ENCODE measurements at places on chromosomes 16 and 17. TPM values are rescaled to one million over a fixed set of nuclear protein-coding genes. Genes with fewer than 3 reads are reported as not detected.
A peak's percentile ranks its signal among the peaks of the same experiment; 100 is the strongest.

- no peak for DNase-seq
Measured at GRCh38 chr16:5505091-5505887, 407.7 kb upstream of the EEF2KMT start.

DNA sequence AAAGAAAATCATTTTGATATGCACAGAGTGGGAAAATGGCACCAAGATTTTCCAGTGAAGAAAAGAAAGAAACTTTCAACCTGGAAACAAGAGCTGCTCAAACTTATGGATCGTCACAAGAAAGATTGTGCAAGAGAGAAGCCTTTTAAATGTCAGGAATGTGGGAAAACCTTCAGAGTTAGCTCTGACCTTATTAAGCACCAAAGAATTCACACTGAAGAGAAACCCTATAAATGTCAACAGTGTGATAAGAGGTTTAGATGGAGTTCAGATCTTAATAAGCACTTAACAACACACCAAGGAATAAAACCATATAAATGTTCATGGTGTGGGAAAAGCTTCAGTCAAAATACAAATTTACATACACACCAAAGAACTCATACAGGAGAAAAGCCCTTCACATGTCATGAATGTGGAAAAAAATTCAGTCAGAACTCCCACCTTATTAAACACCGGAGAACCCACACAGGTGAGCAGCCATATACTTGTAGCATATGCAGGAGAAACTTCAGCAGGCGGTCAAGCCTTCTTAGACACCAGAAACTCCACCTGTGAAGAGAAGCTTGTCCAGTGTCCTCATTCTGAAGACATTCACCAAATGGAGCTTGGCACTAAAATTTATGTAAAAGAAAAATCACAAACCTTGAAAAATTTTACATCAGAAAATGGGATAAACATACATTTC, 12.2 kb downstream of the ZNF75A start:
- DNase-seq: no peak

- no peak for DNase-seq
Measured at GRCh38 chr16:65521633-65522328, 399.9 kb upstream of the CDH11 start.

- DNase-seq: no peak
Measured at GRCh38 chr16:81324808-81325207, 10.0 kb downstream of the GAN start.

DNA sequence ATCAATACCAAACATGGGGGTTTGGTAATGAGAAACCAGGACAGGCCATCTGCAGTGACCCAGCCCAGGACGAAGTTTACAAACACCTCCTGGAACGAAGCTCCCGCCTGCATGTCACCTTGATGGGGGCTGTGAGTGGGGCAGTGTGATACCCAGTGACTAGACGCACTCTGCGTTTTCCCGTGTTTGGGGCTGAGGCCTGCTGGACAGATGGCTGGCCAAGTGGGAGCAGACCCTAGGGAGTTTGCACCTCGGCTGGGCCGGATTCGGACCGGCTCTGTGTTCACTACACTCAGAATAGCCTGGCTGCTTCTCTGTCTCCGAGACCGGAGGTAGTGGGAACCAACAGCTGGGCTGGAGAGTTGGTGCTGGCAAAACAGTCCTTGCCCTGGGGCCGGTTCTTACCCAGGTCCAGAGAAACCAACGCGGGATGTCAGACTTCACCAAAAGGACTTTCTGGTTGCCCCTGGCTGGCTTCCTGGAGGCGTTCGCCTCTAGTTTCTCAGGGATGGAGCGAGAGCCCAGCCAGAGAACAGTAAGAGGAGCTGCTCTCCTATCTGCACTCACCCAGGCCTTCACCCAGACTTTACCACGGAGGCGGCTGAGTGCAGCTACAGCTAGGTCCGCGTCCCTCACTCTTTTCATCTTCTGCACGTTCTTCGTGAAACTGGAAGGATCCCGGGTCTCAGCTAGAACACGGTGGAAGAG, 20.4 kb downstream of the CARHSP1 start:
- no peak for DNase-seq

DNA sequence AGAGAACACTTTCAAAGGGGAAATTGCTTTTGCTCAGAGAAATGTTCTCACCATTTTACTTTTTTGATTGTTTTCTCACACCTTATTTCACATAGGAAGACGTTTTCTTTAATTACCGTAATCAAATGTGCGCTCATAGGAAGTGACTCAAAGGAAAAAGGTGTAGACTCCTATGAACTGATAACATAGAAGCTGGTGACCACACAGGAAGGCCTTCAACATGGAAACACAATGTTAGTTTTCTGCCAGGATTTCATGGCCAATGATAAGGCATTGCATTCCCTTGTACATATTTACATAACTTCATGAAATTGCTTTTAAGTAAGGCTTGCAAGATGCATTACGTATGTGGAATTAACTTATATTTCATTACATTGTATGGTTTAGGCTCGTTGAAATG, 40.9 kb upstream of the KCNJ16 start:
- DNase-seq: no peak

Gene CLEC3A
- not detected for total RNA-seq

DNA sequence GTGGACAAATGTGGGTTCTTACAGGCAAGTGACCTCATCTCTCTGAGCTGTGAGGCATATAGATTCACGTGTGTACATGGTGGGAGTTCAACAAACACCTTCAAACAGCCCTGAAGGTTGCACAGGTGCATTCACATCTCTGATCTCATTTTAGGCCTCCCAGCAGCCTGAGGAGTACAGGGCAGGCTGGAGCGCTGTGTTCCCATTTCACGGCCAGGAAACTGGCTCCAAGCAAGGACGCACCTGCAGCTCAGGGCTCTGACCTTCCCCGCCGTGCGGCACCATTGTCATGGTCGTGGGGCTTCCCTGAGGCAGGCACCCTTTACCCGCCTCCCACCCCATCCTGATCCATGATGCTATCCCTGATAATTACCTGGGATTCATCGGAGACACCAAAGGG, 4.8 kb upstream of the CD300A start:
- DNase-seq: no peak

DNA sequence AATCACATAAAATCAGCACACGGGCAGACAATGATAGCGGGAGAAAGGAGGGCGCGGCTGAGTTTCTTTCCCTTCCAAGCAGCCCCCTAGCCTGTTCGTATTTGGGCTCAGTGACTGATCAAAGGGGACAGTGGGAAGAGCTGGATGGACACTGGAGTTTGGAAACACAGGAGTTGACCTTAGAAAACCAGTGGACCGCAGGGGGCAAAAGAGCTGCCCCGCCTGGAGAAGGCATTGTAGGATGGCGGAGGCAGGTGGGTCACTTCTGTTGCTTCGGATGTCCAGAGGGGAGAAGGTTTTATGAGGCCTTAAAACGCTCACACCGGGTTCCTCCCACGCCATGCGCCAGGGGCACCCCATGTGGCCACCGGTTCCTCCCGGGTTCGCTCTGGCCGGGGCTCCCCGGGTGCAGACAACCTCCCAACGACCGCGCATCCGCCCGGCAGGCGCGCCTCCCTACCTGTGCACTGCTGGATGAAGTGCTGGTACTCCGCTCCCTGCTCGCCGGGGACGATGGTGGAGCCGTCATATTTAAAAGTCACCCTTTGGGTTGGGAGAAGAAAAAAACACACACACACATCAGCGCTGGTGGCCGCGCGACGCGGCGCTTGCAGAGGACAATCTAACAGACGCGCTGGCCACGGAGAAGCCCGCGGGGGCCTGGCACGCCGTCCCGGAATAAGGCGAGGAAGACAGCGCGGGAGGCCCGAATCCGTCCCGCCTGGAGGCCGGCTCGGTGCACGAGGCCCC, 662 bp downstream of the COTL1 start:
- peak; percentile 91 for DNase-seq

DNA sequence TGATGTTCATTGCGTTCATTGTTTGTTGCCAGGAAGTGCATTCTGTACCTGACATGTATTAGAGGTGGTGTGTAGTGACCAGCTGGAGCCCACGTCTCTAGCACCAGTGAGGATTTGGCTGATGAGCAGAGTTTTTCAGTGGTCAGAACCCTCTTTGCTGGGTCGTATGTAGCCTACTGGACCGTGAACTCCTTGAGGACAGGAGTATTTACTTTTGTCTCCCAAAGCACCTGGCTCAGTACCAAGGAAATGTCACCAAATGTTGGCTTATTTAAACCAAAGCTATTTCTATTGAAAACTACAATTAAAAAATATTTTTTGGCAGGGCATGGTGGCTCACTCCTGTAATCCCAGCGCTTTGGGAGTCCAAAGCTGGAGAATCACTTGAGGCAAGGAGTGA, 262.7 kb downstream of the SNX29 start:
- DNase-seq: no peak

GRCh38 chr17:77496401-77496801, 355.6 kb downstream of the SEC14L1 start:
- DNase-seq: peak; percentile 15

DNA sequence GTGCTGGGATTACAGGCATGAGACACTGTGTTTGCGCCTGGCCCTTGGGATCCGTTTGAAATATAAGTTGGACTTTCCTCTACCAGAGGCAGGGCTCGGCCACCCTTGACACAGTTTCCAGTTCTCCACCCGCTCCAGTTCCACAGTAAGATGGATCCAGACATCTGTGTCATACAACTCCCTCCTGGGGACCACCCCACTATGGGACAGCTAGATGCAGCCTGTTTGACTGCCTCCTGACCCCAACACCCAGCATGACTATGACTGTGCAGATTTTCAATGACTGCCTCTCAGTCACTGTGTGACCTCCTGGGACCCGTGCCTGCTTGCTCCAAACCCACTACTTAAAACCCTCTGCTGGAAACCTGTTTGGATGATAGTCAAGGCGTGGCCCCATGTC, 166.7 kb downstream of the IRF8 start:
- no peak for DNase-seq

DNA sequence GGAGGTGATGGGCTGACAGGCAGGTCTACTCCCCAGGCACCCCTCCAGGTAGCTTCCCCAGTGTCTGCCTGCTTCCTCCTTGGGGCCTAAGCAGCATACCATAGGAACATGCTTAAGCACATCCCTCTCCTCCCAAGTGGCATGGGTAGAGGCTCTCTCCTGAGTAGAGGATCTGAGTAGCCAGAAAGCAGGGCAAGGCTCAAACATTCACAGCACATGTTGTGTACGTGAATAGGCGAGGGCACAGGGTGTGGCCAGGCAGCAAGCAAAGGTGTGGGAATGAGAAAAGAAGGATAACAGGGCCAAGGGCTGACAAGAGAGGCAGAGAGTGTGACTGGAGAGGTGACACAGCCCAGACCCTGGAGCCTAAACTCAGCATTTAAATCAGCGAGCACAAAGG, 29.7 kb upstream of the GFOD2 start:
- DNase-seq: no peak

Gene CD19
- 1.4 TPM for total RNA-seq

DNA sequence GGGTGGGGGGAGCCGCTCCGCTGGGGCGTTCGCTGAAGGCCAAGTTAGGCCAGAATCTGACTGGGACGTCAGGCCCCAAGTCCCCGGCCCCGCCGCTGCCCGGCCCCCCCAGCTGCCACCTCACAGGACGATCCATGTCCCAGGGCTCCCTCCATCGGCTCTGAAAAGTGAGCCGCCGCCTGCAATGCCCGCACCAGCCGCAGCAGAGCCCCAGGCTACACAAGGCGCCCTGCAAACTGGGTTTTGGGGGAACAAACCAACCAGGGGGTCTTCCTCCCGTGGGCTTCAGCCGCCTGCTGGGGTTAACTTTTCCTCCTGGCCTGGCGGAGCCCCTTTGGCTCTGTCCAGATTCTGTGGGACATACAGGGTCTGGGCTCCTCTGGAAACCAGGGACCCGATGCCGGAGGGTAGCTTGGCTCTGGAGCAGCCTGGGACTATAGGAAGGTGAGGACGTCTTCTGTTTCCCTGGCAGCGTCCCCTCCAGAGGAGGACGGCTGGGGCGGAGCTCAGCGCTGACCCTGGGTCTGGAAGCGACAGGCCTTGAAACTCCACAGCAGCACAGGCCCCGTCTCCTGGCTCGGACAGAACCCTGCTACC, 835 bp downstream of the NME4 start:
- peak; percentile 80 for DNase-seq

DNA sequence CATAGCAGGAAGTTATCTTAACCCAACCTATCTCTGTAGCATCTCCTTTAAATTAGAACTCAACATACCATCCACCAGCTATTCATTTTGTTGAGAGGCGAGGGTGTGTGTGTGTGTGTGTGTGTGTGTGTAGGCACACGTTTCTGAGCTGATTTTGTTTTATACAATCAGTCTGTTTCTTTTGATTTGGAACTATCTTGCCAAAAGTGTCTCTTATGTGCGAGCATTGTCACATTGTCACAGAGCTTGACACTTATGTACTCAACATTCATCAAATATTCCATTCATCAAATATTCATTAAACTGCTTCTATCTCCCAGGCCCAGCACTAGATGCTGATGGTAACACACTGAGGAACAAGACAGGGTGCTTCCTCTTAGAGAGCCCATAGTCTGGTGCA, 180.4 kb downstream of the HAPSTR1 start:
- DNase-seq: no peak

- DNase-seq: no peak
Measured at GRCh38 chr17:41523787-41524186, 4.3 kb downstream of the KRT19 start.

- DNase-seq: peak; percentile 90
Measured at GRCh38 chr17:50289991-50290702, 15.9 kb downstream of the TMEM92 start.

DNA sequence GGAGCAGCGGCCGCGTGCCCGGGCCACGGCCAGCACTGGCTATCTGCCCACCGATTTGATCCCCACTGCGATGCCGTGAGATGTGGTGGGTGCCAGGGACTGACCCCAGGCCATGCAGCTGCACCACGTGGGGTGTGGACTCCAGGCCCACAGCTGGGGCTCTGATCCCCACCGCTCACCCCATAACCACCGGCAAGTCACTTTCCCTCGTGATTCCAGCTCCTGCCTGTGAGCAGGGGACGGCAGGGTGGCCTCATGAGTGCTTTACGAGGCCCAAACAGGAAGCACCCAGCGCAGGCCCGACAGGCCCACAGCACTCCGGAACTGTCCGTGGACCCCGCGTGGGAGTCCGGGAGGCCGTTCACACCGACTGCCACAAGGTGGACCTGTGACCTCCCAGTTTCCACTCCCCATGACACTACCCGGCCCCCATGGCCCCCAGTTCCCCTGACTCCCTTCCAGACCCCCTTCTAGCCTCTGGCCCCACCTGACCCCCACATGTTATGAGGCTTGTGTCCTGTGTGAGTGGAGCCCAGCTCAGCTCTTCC, 616 bp downstream of the PTX4 start:
- peak; percentile 67 for DNase-seq

Data from upper lobe of left lung (tissue), 6 donors.